ENCODE measurements at places on chromosomes 1 and 21.

DNA sequence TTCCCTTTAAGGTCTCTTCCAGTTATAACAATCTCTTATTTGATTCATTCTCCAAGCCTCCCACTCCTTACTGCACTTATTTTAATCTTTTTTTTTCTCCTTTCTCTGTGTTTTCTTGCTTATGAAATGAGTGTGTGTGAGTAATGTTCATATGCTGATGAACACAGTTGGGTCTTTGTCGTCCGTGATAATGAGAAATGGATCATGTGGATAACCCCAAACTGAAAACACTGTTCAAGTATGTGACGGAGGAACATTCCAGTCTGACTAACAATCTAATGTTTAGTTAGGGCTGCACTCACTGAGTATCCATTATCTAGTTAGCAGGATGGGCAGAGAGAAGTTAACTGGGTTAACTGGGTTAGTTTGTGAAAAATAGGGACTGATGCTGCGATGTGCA lies 253.1 kb upstream of the DUSP10 start:
- no peaks in the 10 kb centered on the region for H3K27me3 ChIP-seq
- no peak overlapping the region for H3K4me3 ChIP-seq
- no peaks in the 10 kb centered on the region for H3K36me3 ChIP-seq
- no peak overlapping the region for H3K27ac ChIP-seq

DNA sequence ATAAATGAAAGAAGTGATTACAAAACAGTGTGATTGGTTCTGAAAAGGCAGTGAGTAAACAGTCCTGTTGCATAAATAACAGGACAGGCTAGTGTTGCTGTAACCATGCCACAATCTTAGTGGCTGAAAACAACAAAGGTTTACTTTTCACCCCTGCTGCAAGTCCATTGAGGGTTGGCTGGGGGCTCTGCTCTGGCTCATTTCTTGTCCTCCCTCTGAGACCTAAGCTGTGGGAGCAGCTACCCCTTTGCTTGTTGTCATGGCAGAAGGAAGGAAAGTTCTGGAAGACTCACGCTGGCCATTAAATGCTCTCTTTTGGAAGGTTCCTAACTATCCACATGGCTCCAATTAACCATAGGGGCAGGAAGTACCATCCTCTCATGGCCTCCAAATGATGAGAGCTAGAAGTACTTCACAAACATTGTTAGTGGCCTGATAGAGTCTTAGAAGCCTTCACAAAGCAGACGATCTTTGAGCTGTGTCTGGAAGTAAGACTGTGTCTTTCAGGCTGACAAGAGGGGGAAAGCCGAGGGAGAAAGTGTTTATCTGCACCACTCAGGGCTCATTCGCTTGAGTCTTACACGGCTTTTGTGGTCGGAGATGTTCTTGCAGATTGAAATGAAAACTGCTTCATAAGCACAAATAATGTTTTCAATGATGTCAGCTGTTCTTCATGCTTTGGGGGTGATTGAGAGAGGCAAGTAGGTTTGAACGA lies 11.9 kb downstream of the RCSD1 start:
- H3K36me3 ChIP-seq: no peaks in the 10 kb centered on the region
- DNase-seq: no peak
- H3K27ac ChIP-seq: no peak overlapping the region
- no peaks in the 10 kb centered on the region for H3K4me1 ChIP-seq
- no peak overlapping the region for H3K4me3 ChIP-seq
- H3K27me3 ChIP-seq: no peaks in the 10 kb centered on the region

DNA sequence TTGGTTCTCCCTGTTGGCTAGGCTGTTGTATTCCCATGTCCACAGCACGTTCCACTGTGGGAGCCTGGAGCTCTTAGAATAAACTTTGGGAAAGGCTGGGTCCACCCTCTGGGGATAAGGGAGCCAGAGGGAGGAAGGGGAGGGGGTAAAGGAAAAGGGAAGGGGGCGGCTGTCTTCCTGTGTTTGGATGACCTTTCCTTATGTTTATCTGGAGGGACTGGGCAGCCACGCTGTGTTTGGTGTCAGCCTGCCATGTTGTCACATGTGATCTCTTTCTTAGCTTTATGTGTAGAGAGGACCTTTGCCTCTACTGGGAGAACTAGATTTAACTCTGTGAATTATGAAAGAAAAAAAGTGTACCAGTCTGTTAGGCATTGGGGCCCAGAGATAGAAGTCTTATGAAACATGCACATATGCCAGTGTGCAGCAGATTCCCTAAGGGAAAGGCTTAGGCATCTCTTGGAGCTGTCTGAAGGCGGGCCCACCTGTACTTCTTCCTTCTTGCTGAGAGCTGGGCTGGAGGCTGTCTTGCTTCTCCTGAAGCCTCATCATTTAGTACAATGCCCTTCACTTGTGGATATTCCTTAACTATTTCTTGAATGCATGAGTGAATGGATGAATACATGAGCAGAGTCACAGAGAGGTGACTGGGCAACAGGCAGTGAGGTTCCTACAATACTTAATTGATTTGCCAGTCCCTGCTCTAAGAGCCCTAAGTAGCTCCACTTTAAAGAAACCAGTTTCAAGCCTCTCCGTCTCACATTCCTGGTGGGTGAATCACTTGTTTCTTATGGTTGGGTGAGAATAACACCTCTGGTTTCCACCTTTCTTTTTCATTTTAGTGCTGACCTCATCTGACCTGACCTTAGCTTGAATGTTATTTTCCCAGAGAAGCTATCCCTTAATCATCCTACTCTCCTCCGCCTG lies 62.5 kb upstream of the ARHGAP29 start:
- H3K27me3 ChIP-seq: no peaks in the 10 kb centered on the region
- no peak overlapping the region for H3K4me3 ChIP-seq
- no peaks in the 10 kb centered on the region for H3K36me3 ChIP-seq
- H3K4me1 ChIP-seq: peaks cover 58% of the 10 kb centered on the region

- no peak for DNase-seq
- H3K27ac ChIP-seq: no peak overlapping the region
- no peaks in the 10 kb centered on the region for H3K4me1 ChIP-seq
- peaks cover 21% of the 10 kb centered on the region for H3K36me3 ChIP-seq
Measured at GRCh38 chr1:65209005-65209885, 61.2 kb downstream of the AK4 start.

GRCh38 chr1:31182352-31182751 lies 57.3 kb downstream of the NKAIN1 start:
- H3K27ac ChIP-seq: no peak overlapping the region
- peak; percentile 96 for DNase-seq
- H3K27me3 ChIP-seq: no peaks in the 10 kb centered on the region
- H3K4me3 ChIP-seq: peak overlapping the region; percentile 5
- H3K36me3 ChIP-seq: no peaks in the 10 kb centered on the region

- no peak overlapping the region for H3K27ac ChIP-seq
- H3K36me3 ChIP-seq: no peaks in the 10 kb centered on the region
- no peak overlapping the region for H3K4me3 ChIP-seq
- H3K27me3 ChIP-seq: no peaks in the 10 kb centered on the region
Measured at GRCh38 chr1:202210385-202210784, 16.8 kb downstream of the LGR6 start.

DNA sequence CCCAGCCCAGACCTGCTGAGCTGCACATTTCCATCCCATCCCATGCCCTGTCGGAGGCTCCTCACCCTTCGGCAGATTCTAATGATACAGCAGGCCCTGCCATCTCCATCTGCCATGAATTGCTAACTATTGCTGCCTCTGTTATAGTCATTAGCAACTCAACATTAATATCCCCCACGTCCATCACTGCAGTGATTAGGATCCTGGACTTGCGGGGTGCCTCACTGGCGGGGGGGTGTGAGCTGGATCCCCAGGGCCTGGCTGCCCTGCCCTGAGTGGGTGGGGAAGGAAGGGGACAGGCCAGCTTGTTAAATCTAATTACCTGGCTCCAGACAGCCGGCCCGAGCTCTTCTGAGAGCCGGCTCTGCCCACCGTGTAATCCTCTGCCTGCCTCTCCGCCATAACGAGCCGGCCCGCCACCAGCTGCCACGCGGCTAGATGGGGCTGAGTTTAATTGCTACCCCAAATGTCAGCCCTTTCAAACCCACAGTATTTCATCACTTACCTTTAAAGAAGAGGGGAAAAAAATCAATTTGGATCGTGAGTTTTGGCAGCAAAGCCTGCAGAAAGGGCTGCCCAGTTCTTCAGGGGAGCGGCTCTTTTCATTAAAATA lies 227.3 kb upstream of the CSF3R start:
- DNase-seq: no peak
- no peak overlapping the region for H3K27ac ChIP-seq
- no peaks in the 10 kb centered on the region for H3K4me1 ChIP-seq
- H3K27me3 ChIP-seq: peaks cover 51% of the 10 kb centered on the region
- no peaks in the 10 kb centered on the region for H3K36me3 ChIP-seq

- H3K36me3 ChIP-seq: no peaks in the 10 kb centered on the region
- no peak within 1 kb of the TSS for H3K4me3 ChIP-seq
- H3K27ac ChIP-seq: no peak within 1 kb of the TSS
- peaks cover 22% of the 10 kb centered on the region for H3K4me1 ChIP-seq
- no peak for DNase-seq
Measured at GRCh38 chr1:152878042-152878441, at the start of gene SMCP. TSS of gene SMCP (plus strand) at chr1:152878322. CDS start at chr1:152884423, 6,101 bp downstream.

- H3K4me1 ChIP-seq: no peaks in the 10 kb centered on the region
- no peak overlapping the region for H3K27ac ChIP-seq
- no peaks in the 10 kb centered on the region for H3K27me3 ChIP-seq
- DNase-seq: no peak
- H3K4me3 ChIP-seq: no peak overlapping the region
Measured at GRCh38 chr1:156474966-156475365, 25.6 kb downstream of the MEF2D start.

DNA sequence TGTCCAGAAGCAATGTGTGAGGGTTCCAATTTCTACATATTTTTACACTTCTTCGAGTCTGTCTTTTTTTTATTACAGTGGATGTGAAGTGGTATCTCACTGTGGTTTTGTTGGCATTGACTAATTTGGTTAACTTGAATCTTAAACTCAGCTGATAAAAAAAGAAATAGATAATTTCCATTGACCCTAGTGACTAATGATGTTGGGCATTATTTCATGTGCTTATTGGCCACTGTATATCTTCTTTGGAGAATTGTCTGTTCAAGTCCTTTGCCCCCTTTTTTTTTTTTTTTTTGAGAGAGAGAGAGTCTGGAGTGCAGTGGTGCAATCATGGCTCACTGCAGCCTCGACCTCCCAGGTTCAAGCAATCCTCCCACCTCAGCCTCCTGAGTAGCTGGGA lies 33.3 kb upstream of the NBPF3 start:
- H3K27ac ChIP-seq: no peak overlapping the region
- no peaks in the 10 kb centered on the region for H3K36me3 ChIP-seq
- H3K4me1 ChIP-seq: peaks cover 6% of the 10 kb centered on the region
- DNase-seq: no peak
- no peaks in the 10 kb centered on the region for H3K27me3 ChIP-seq

- no peaks in the 10 kb centered on the region for H3K36me3 ChIP-seq
- H3K27me3 ChIP-seq: no peaks in the 10 kb centered on the region
- H3K4me3 ChIP-seq: no peak overlapping the region
Measured at GRCh38 chr1:116128664-116129063, 17.5 kb downstream of the MAB21L3 start.

GRCh38 chr1:44515416-44515815 lies 110.4 kb downstream of the RNF220 start:
- DNase-seq: no peak
- H3K36me3 ChIP-seq: no peaks in the 10 kb centered on the region
- H3K4me3 ChIP-seq: no peak overlapping the region

DNA sequence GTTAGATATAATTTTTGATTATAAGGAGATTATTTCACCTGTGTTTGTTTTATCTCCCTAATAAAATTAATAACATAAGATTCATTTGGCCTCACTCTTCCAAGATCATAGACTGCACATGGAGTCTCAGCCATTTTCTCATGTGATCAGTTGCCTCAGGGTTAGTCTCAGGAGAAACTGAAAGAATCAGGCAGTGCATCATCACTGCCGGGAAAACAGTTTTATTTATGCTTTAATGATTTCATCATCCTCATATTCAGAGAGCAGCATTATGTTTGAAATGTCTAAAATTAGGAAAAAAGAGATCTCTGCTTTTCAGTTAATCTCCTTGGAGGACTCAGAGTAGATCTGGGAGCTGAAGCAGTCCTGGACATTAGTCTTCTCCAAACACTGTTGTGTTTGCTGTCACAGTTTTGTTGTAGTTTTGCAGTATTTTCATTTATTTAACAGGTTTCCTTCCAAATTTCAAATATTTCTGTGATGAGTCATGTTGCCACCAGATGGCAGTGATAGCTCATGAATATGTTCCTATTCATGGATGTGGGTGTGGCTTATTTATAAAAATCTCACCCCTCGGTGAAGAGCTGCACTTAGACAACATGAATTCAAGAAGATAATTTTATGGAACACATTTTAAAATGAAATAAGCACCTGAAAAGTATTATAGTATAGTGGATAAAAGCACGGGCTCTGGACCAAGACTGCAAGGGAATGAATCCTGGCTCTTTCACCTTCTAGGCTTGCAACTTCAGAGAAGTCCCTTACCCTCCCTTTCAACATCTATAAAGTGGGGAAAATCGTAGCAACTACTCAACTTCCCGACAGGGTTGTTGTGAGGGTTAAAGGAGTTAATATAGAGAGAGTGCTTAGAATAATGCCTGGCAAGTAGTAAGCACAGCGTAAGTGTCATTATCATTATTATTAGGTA lies 31.2 kb downstream of the CHD1L start:
- peak overlapping the region; percentile 55 for H3K27ac ChIP-seq
- H3K36me3 ChIP-seq: peaks cover 88% of the 10 kb centered on the region

- H3K4me3 ChIP-seq: no peak overlapping the region
- peaks cover 15% of the 10 kb centered on the region for H3K4me1 ChIP-seq
- no peak for DNase-seq
- H3K27ac ChIP-seq: peak overlapping the region; percentile 43
- no peaks in the 10 kb centered on the region for H3K27me3 ChIP-seq
Measured at GRCh38 chr1:107935396-107936064, 29.4 kb downstream of the VAV3 start.

- peak overlapping the region; percentile 89 for H3K4me3 ChIP-seq
- H3K4me1 ChIP-seq: peaks cover 23% of the 10 kb centered on the region
- peak overlapping the region; percentile 81 for H3K27ac ChIP-seq
- DNase-seq: no peak
Measured at GRCh38 chr1:23366598-23366997, 3.0 kb downstream of the ZNF436 start.

- H3K4me3 ChIP-seq: peak overlapping the region; percentile 72
- H3K4me1 ChIP-seq: peaks cover 12% of the 10 kb centered on the region
- DNase-seq: no peak
- H3K27ac ChIP-seq: peak overlapping the region; percentile 71
Measured at GRCh38 chr1:207321790-207322645, 540 bp downstream of the CD55 start.

GRCh38 chr1:145953861-145954260 lies 4.0 kb downstream of the LIX1L start:
- H3K36me3 ChIP-seq: no peaks in the 10 kb centered on the region
- H3K27ac ChIP-seq: no peak overlapping the region
- H3K4me1 ChIP-seq: peaks cover 6% of the 10 kb centered on the region
- H3K27me3 ChIP-seq: no peaks in the 10 kb centered on the region
- no peak for DNase-seq
- H3K4me3 ChIP-seq: no peak overlapping the region

DNA sequence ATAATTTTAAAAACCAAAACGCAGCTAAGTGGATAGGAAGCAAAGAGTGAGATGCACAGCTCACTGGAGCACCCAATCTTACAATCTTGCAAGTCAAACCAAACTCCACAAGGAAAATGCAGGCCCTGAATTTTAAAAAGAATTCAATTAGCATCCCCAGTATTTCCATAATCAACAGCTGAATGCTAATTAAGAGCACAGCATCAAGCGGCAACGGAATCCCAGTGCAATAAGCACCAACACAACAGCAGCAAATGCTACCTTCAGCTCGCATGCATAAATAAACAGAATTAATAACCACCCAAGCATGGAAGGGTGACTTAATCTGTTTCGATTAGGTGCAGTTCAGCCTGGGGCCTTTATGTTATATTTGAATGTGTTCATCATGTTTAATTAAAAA lies 142.9 kb downstream of the SLC45A1 start:
- H3K4me1 ChIP-seq: peaks cover 14% of the 10 kb centered on the region
- H3K27ac ChIP-seq: no peak overlapping the region
- no peaks in the 10 kb centered on the region for H3K27me3 ChIP-seq
- H3K4me3 ChIP-seq: no peak overlapping the region
